ENCODE measurements at places on chromosomes 11 and 22. TPM values are rescaled to one million over a fixed set of nuclear protein-coding genes. Genes with fewer than 3 reads are reported as not detected.

FOLH1 gene
- not detected for total RNA-seq

GRCh38 chr22:46797355-46797754 is 34.9 kb downstream of the TBC1D22A start:
- DNase-seq = peak; percentile 68

DNA sequence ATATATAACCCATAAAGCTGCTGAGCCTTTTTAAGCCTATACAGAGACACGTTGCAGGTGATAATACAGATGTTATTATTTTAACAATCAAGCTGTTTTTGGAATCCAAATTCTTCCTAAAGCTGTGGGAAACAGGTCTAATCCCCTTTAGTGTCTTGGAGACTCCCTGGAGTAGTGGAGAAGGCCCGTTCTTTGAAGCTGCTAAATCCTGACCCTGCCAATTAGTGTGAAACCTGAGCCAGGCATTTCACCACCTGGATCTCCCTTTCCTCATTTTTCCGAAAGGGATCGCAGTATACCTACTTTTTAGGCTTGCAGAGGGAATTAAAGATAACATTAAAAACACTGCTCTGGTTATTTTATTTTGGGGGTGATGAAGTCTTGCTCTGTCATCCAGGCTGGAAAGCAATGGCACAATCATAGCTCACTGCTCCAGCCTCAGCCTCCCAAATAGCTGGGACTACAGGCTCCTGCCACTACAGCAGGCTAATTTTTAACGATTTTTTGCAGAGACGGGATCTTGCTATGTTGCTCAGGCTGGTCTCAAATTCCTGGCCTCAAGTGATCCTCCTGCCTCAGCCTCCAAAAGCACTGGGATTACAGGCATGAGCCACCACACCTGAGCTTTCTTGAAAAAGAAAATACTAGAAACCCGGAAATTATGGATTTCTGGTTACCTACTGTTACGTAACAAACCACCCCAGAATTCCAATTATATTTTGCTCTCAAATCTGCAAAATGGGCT is 1.7 kb upstream of the EIF4ENIF1 start:
- peak; percentile 77 for DNase-seq

RASL10A gene
- total RNA-seq = 5.1 TPM

OR2AT4 gene
- not detected for total RNA-seq

OR4A16 gene
- total RNA-seq = not detected

GRCh38 chr22:23526596-23527316 is 53.3 kb downstream of the IGLL1 start:
- peak; percentile 38 for DNase-seq

LSP1 gene
- total RNA-seq = 2.0 TPM
